ENCODE measurements at places on chromosomes 7 and 10.

DNA sequence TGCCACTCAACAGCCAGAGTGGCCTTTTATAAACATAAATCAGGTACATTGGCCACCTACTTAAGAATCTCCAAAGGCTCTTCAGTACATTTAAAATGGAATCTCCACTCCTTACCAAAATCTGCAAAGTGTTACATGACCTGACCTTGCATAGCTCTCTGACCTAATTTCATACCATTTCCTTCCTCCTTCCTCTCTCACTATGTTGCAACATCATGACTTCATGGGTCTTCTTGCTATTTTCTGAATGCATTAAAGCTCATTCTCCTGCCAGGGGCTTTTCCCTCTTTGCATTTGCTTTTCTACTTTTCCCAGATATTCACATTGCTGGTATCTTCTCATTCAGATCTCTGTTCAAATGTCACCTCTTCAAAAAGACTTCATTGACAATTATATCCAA lies 22.1 kb upstream of the PPP1R17 start:
- DNase-seq = no peak

- no peak for DNase-seq
Measured at GRCh38 chr7:75789361-75789924, 17.4 kb upstream of the CCL26 start.

DNA sequence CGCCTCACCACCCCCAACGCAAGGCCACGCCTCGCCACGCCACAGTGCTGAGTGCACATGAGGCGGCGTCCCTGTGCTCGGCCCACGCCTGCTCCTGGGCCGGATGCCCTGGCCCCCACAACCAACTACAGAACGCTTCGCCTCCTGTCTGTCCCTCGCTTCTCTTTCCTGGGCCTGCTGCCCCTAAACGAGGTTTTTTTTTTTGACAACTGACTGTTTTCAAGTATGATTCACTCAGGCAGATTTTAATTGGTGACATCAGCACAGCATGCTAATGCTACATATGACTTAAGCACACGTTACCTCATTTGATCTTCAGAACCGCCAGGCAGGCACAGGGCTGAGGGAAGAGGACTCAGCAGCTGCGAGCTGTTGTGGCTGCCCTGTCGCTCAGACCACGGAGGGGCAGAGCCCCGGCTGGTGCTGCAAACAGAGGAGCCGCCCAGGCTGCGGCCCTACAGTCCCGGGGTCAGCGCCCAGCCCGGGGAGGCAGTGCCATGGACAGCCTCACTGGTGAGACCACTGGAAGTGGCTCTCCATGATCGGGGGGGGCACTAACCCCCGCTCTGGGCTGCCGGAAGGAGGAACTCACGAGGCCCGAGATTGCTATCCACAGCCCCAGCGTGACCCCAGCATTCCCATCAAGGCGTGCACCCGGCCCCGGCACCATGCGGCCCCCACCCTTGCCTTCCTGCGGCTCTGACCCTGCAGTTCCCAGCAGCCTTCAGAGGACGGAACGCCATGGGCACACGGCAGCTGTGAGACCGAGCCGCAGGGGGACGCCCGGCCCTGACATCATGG lies 212.8 kb downstream of the MAD1L1 start:
- no peak for DNase-seq

DNA sequence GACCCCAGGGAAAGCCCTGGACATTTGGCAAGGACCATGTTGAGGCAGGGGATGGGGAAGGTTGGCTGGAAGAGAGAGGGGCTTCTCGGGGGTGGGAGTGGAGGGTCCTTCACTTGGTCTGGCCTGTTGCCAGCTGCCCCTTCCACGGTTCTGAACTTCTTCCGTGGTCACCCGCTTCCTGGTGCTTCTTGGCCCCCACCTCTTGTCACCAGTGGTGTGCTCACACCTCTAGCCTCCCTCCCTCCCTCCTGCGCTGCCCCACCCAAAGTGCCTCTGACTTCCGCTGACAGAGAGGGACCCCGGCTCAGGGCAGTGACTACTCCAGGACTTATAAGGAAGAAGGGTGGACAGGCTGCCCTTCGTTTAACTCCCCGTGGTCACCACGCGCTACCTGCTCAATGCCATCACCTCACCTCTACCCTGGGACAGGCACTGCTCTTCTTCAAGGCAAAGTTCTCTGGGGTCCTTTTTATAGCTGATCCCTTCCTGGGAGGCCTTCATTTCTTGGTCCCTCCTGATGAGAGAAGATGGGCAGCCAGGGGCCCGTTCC lies at the start of gene MUC12:
Gene MUC12 (plus strand): TSS at position 500 of the 550 bp plus-strand sequence. CDS start 58 bp downstream, outside the sequence.
- DNase-seq = no peak

DNA sequence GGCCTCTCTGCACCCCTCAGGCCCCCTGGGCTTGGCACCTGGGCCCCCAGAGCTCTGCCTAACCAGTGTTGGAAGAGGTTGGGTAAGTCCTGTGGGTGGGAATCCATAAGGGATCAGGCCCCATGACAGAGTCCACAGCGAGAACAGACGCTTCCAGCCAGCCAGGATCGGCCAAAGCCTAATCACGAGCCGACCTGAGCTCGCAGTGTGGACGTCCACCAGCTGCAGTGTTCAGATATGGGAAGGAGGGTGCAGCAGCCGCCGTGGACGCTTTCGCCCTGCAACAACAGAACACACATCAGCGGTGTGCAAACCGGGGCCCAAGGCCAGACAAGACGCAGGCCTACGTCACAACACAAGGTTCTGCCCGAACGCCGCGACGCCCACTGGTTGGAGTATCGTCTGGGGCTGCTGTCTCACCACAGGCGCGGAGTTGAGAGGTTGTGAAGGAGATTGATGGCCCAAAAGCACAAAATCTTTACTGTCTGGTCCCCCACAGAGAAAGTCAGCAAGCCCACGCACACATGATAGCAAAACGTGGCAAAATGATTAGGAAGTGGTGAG lies 102.1 kb downstream of the FOXL3 start:
- no peak for DNase-seq

DNA sequence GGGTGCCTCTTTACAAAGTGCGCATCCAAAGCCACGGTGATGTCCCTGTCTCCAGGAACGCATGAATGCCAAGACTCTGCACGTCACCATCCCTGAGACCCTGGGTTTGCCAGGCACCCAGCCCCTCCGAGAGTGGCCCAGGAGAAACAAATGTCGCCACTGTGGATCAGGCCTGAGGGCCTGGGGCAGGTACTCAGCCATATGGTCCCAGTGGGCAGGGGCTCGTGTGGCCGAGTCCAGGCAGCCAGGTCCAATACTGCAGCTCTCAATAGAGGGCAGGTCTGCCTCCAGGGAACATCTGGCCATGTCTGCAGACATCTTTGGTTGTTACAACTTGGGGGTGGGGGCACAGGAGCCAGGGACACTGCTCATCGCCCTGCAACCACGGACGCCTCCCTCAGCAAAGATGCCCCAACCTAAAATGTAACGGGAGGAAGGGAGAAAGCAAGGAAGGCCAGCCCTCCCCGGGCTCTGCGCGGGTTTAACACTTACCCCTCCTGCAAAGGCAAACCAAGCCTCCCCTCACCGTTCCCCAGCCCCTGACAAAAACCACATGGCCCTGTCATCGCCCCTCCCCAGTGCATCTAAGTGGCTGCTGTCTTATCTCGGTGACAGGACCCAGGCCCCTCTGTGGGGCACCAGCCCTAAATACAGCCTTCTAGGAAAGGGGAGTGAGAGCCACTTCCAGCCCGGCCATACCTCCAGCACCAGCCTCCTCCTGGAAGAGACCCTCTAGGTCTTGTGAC lies 10.3 kb upstream of the PAPOLB start:
- DNase-seq = no peak

DNA sequence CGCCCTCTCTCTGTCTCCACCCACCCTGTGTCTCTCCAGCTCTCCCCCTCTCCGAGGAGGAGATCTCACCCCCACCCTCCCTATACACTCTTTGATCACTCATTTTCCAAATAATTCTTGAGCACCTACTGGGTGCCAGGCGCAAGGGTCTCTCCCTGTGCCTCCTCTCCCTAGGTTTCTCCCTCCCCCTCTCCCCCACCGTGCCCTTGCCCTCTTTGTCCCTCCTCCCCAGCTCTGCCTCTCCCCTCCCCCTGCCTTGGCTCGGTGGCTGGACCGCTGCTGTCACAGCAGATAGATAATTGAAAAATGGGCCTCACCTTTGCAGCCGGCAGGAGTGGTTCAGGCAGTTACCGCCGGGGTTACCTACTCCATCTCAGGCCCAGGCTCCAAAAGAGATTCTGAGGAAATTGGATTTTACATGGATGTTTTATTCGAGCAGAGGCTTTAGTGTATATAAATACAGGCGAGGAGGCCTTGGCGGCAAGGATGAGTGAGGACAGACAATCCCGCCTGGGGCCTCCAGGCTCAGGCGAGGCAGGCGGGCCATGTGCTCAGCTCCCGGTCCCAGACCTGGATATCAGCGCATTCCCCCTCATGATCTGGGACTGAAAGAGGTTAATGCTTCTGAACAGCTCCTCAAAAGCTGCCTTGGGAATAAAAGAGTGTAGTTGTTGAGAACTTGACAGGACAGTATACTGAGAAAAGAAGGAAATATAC lies 60.8 kb upstream of the BTRC start:
- peak; percentile 69 for DNase-seq

DNA sequence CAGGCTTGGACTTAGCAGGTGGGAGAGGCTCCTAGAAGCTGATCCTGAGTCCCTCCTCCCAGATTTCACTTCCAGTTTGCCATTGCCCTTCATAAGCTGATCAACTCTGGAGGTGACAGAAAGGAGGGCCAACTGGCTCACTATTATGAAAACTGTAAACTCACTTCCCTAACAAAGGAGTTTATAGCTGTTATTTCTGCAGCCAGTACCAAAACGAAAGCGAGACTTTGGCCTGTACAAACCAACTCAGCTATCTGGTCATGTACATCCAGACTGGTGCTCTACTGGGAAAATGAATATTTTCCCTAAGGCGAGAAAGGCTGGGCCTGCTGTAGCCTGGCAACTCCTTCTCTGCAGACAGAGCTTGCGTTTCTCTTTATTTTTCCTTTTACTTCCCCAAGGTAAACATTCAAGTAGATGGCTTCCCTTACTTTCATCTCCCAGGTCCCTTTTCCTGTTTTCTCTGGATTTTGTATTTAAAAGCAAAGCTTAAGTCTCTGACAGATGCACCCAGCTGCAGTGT lies 54.7 kb downstream of the GALNT17 start:
- no peak for DNase-seq

DNA sequence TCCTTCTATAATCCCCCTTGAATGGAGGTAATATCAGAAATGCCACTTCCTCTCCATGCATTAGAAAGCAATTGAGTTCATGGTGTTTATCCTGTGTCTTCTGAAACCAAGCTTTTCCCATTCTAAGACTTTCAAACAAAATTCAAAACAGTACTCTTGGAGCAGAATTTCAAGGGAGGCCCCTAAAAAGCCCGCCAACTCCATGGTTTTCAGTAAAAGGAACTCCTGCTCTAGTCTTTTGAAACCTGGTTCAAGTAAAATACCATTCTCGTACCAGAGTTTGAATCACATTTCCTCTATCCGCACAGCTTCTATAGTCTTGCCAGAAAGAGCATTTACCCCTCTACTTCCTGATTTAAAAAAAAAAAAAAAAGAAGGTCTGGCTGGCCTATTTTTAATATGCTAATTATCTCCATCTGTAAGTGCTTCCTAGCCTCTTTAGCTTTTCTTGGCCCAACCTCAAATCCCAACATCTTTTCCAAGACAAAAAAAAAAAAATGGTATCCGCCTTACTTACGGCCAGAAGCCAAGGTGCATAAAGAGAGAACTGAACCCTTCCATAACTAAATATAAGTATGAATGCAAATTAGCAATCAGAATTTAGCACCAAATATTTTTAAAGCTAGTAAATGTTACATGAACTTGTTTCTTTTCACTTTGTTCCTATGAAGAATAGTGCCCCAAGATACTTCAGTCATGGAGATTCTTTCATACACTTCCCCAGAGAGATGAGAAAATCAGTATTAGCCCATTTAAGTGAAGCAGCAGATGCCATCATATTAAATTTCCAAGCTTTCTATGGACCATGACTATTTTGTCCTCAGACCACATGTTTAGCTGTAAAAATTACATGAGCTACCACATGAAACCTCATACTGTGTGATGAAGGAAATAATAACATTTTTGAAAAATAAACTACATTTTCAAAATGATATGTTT lies 199.9 kb upstream of the FAM3C start:
- DNase-seq = no peak

- no peak for DNase-seq
Measured at GRCh38 chr7:32104766-32105165, 34.6 kb upstream of the PDE1C start.

DNA sequence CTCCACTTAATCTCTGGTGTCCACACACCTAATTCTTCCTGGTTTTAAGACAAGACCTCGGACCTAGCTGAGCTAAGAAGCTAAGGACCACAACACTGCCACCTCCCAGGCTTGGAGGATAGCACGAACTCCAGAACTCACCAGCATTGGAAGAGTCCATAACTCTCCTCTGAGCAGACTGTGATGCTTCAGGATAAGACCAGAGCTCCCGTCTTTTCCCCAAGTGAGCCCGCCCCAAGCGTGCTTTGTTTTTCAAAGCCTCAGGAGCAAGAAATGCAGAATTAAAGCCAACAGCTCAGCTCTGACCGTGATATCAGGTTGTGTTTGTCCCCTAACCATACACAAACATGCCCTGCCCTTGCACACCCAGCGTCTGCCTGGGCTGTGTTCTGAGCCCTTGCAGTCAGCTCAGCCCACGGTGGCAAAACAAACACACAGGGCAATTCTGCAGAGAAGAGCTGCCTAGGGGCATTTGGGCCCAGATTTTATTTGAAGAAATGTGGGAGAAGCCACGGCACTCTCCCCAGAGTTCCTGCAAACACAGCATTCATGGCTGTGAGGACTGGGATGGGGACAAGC lies 145.4 kb downstream of the WDR11 start:
- no peak for DNase-seq

GRCh38 chr10:78752708-78753107 lies 316.1 kb upstream of the ZMIZ1 start:
- DNase-seq = no peak

Data from NCI-H510A (cell line).